ENCODE measurements at places on chromosomes 1 and 21.

DNA sequence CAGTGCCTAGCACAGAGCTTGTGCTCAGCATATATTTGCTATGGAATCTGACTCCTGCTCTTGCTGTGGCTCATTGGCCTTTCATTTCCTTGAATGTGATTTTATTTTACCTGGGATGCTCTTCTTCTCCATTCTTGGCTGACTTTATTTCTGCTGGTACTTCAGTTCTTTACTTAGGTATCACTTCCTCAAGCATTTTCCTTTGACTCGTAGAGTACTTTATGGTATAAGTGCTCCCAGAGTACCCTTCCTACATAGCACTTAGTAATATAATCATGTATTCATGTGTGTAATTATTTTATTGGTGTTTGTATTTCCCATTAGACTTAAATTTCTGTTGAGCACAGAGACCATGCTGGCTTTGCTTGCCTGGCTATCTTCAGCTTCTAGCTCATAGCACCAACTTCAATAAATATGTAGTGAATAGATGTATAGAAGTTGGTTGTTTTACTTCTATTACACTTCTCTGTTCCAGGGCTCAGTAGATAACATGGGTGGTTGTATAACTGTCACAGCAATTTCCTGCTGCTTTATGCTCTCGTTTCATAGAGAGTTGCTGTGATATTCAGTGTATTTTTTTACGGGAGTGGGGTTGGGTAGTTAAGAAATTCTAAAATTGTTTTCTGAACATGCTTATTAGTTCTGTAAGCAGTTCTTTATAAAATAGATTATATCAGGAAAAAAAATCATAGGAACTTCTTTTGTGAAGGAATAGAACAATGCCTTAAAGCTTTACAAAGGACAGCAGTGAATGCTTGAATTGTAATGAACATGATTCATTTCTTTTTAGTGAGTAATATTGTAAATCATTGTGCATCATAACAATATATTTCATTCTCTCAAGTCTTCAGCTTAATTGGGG is 112.2 kb downstream of the NEK7 start:
- no peak for DNase-seq

- no peak for DNase-seq
These were observed at the start of gene IL22RA1 for GRCh38 chr1:24142546-24143534. Gene IL22RA1 (minus strand): TSS chr1:24143140. CDS start chr1:24143082, 58 bp downstream.

DNA sequence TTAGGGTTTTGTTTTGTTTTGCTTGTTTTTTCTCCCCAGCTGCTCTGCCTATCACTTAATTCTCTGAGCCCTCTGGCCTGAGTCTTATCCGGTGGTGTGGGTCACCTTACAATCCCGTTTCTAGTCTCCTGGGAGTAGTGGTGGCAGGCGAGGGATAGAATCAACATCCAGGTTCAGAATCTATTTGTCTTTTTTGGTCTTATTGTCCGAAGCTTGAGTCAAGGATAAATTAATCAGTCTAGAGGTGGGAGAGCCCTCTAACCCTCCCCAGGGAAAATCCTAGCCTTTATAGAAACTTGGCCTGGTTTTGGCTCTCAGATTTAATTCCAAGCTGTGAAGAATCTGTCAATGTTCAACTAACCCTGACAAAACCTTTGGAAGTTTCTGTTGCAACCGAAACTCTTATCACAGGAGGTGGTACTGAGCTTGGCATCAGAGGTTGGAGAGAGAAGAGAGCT is 246.3 kb downstream of the FGGY start:
- DNase-seq, result no peak

GRCh38 chr1:107524301-107524700 is 383.5 kb downstream of the NTNG1 start:
- no peak for DNase-seq

GRCh38 chr1:114122941-114123618 is 30.6 kb downstream of the SYT6 start:
- peak; percentile 47 for DNase-seq

- no peak for DNase-seq
These were observed 567.2 kb downstream of the PTPRU start for GRCh38 chr1:29803486-29803885.

DNA sequence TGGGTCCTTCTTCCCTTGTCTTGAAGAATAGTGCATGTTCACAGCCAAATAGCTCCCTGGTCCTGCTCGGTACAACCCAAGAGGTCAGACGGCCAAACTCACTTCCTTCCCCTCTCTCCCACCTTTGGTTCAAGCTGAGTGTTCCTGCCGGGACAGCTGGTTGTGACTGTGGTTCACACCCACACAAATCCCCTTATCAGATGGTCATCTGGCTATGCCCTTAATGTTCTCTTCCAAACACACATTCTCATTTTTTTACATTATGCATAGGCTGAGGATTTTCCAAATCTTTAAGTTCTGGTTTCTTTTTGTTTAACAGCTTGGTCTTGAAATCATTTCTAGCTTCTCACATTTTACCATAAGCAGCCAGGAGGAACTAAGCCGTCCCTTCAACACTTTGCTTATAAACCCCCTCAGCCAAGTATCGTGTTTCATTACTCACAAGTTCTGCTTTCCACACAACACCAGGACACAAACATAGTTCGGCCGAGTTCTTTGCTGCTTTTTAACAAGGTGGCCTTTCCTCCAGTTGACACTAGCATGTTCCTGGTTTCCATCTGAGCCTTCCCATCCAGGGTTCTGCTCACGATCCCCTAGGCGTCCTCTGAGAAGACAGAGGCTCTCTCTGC is 19.7 kb upstream of the TSPEAR start:
- no peak for DNase-seq

DNA sequence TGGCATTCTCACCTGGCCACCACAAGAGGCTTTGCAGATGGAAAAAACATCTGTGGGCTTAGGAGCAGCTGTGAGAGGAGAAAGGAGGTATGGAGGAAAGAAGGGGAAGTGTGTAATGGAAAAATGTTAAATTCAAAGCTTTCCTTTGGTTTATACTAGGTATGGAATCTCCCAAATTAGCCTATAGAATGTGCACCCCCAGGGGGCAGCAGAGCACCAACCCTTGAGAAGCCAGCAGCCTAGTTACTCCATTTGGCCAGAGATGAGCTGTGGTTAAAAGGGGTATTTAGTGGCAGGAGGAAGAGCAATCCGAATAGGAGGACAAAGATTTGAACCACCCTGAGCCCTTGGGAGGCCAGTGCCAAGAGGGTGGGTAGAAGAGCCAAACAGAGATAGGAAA is 97.5 kb upstream of the CTTNBP2NL start:
- DNase-seq, result peak; percentile 46

DNA sequence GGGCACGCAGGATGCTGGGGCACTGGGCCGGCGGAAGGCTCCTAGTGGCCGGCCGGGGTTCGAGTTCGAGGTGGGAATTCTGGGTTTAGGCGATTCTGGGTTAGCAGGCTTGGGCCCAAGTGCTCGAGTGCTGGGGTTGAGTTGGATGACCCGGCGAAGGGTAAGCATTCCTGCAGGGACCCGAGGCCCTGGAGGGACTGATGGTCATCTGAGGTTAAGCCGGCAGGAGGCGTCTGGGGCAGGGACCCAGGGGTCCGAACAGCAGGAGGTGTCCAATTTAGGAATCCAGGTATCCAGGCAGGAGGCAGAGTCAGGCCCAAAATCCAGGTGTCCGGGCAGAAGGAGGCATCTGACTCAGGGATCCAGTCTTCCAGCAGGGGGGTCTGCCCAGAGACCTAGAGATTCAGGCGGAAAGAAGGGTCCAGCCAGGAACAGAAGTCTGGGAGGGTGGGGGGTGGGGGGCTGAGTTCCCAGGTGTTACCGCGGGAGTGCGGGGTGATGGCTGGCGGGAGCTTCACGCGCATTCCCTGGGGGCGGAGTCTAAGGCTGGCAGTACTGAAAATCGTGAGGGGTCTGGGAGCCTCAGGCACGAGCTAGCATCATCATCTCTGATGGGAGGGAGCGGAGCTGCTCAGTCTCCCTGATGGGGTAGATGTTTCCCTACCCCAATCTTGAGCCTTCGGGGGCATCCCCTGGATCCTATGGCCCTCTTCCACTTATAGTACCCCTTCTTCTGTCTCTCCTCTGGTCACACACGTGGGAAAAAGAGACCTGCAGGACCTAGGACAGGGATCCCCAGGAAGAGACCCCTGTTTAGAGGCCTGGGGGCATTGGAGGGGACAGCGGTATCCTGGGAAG is 585 bp downstream of the GPR3 start:
- DNase-seq, result no peak

DNA sequence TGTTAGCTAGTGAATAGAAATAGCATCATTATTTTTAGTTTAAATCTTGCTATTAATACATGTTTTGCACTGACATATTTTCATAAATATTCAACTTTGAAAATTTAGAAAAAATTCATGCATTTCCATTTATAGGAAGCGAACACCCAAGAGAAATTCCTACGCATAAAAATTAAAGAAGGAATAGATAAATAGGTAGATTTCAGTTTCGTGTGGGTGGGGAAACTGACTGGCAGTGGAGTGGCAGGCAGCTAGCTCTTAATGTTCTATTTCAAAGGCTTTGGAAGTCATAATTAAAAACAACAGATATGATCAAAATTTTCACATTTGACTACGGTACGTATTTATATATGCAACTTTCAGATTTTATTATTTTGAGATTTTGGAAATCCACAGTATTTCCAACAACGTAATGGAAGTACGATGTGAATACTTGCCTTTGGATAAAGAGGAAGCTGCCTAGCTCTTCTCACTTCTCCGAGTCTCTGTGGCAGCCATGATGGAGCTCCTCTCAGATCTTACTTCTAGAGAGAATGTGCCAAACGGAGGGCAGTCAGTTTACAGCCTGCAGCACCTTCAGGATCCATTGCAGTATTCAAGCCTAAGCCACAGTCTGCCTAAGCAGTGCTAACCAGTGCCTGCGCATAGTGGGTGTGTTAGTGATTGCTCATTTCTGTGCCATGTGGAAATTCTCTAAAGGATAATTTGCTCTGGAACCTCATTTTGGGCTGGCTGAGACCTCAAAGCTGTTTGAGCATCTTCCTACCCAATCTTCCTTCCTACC is 62.9 kb upstream of the RGS4 start:
- no peak for DNase-seq

GRCh38 chr1:244231193-244231571 is 180.1 kb downstream of the ZBTB18 start:
- no peak for DNase-seq

DNA sequence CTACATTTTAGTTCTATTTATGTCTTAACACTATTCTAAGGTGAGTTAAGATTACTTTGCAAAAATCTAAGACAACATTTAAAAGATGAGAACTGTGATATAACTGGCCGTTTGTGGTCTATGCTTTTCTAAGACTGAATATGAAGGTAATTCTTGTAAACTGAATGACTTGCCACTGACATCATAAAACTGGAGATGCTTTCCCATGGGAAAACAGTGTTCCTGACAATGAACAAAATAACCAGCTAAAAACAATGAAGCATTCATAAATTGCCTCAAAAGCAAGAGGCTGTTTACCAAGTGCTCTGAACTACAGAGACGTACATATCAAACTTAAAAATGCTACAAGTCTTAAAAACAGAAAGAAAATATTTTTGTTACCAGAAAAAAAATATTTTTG is 54.7 kb downstream of the APP start:
- DNase-seq, result peak; percentile 35

GRCh38 chr1:54215523-54215922 is 15.6 kb downstream of the MRPL37 start:
- no peak for DNase-seq

- DNase-seq, result no peak
These were observed 84.9 kb downstream of the VWA5B1 start for GRCh38 chr1:20375563-20375962.

- no peak for DNase-seq
These were observed 27.2 kb upstream of the PDE9A start for GRCh38 chr21:42626171-42626570.

DNA sequence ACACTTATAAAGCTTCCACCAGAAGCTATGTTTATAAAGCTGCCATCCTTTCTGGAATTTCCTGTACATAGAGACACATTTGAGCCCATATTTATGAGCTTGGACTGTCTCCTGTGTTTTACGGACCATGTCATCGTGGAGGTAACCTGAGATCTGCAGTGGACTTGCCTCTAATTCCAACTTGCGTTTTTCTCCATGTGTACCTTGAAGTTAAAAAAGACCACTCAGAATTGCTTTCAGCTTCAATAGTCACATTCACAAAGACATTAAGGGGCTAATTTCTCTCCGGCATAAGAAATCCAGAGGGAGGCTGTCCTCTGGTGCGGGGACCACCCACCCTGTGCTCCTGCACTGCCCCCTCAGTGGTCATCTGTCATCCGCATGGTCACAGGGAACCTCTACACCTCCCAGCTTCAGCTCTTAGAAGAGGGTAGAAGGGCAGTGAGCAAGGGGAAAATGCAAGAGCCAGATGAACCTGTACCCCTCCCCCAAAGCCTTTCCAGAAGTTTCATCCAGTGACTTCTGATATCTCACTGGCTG is 521.4 kb upstream of the CAMK1G start:
- no peak for DNase-seq

- DNase-seq, result no peak
These were observed 103.3 kb downstream of the RAVER2 start for GRCh38 chr1:64848136-64848535.

DNA sequence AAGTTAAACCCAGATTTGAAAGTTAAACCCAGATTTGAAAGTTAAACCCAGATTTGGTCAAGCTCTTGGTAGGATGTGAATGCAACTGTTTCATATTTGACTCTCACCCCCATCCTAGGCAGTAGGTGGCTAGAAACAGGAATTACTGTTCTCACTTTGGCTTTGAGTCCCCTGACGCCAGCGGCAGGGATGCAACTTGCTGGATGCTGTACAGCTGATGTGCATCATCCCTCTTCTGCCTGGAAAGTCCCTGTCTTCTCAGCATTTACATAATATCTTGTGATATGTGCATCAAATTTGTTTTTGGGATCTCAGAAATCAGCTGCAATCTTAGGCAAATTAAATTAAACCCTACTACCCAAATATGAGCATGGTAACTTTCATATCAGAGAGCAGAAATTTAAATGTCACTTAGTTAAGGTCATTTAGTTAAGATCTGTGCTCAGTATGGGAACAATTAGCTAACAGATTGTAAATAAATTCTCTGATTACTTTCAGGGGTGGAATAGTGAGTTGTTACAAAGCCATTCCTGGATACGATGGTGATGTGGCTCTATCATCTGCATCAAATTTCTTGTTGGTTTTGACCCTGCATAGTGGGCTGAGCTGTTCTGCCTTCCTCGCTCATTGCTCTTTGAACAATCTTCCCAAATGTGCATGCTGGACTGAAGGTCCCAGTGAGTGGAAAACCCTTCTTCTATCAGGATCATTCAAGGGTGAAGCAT is 6.8 kb upstream of the HAO2 start:
- DNase-seq, result no peak

DNA sequence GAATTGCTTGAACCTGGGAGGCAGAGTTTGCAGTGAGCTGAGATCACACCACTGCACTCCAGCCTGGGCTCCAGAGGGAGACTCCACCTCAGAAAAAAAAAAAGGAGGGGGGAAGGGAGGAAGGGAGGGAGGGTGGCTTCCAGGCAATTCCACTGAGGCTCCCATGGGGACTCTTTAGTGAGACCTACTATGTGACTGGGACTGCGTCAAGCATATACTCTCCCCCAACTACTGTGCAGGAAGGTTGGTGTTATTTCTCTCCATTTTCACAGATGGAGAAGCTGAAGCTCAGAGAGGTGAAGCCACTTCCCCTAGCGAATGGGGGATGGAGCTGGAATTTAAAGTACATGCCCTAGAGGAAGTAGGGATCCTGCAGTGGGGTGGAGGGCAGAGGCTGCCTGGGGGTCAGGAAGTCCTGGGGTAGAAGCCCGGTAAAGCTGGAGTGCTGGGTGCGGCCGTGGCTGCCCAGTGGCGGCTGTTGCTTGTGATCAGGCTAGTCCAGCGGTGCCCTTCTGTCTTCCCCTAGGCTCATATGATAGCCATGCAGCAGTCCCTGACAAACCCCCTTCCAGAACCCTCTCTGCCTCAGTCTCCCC is 40.3 kb downstream of the RAP1GAP start:
- DNase-seq, result no peak

Data from fibroblast of upper back skin (primary cell).